Stimulated activated CD4-positive, alpha-beta T cell treated with anti-CD3 and anti-CD28 coated beads, Interleukin-15, amount 100 ng/mL, for 48 hours (primary cell): ENCODE measurements at places on chromosomes 5 and 9.

DNA sequence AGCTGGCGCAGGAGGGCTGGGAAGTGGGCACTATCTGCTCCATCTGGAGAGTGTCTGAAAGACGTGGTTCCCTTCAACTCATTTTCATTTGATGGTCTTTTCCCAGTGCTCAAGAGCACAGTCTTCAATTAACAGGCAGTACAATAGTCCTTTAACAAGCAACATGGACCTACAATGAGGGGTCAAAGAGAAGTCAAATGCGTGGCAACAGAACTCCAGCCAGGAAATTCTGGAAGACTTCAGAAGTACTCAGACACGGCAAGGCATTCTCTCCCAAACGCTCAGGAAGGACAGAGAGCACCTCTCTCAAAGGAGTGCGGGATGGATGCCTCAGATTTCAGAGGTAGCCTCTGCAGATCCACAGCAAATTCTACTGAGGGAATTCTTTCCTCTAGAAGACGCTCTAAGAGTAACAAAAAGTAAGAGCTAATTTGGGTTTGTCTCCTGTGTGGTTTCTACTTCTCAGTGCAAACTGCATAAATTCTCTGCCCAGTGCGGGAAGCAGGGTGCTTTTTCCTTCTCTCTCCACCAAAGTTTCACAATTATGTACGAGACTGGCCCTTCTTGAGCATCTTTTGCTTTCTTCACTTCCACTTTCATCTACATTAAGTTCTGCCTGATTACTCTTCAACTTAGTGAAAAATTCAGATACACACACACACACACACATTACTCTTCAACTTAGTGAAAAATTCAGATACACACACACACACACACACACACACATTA is 56.4 kb downstream of the LHFPL2 start:
- no peak for DNase-seq

GRCh38 chr5:54556141-54556540 is 38.6 kb downstream of the SNX18 start:
- no peak for DNase-seq

DNA sequence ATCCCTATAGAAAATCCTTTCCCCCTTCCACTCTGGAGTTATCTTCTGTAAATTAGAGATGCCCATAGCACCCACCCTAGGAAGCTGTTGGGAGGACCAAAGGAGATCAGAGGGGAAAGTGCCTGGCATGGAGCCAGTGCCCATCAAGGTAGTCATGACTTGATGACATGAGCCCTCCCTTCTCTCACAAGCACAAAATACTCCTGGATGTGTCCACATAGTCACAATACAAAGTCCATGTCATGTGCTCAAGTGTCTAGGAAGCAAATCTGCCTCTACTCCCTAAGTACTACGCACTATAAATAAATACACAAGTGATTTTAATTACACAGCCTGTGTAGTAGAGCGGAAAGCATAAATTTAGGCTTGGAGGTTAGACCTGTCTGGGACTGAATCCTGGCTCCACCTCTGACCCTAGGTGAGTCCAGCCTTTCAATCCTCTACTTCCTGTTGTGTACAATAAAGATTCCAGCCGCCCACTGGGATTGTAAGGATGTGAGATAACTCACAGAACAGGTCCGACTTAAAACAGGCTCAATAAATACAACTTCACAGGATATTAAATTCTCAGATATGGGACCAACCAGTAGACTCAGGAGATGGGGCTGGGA is 30.6 kb downstream of the TTC39B start:
- no peak for DNase-seq

DNA sequence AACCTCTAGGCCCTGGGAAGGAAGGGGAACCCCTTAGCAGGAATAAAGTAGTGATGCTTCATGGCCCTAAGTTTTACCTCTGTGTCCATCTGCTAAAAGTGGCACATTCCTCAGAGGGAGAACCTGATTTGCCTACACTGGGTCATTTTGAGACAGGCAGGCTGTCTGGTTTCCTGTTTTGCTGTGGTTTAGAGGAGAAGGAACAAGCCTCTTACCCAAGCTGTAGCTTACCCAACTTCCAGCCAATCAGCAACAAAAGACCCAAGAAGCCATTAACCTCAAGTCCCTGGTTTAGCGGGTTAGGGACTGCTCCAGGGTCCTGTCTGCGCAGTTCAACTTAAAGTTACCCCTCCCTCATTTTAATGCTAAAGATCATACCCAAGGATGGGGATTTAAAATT is 411.0 kb downstream of the MAT2B start:
- DNase-seq = no peak

- DNase-seq = no peak
Measured at GRCh38 chr9:133160742-133161546, 2.8 kb downstream of the GBGT1 start.

GRCh38 chr5:133376986-133377385 is 235.4 kb downstream of the FSTL4 start:
- no peak for DNase-seq

GRCh38 chr9:90365666-90366065 is 277.0 kb downstream of the DIRAS2 start:
- DNase-seq = no peak

GRCh38 chr5:80216096-80216495 is 39.8 kb downstream of the SERINC5 start:
- DNase-seq = no peak

- DNase-seq = no peak
Measured at GRCh38 chr5:88555674-88556073, 287.0 kb upstream of the TMEM161B start.

GRCh38 chr9:124593200-124593599 is 86.0 kb upstream of the NR5A1 start:
- no peak for DNase-seq

GRCh38 chr9:71839668-71840067 is 71.3 kb downstream of the ABHD17B start:
- DNase-seq = no peak

GRCh38 chr5:154513669-154514084 is 35.6 kb upstream of the HAND1 start:
- DNase-seq = no peak

GRCh38 chr5:138542180-138542955 is 668 bp downstream of the ETF1 start:
- no peak for DNase-seq

- no peak for DNase-seq
Measured at GRCh38 chr5:167460449-167461020, 830.9 kb upstream of the WWC1 start.

- no peak for DNase-seq
Measured at GRCh38 chr5:146940295-146940694, 61.7 kb upstream of the PPP2R2B start.

GRCh38 chr5:171478946-171479775 is 59.7 kb downstream of the FGF18 start:
- no peak for DNase-seq

- DNase-seq = no peak
Measured at GRCh38 chr9:77605449-77606220, 42.5 kb downstream of the GNA14 start.

DNA sequence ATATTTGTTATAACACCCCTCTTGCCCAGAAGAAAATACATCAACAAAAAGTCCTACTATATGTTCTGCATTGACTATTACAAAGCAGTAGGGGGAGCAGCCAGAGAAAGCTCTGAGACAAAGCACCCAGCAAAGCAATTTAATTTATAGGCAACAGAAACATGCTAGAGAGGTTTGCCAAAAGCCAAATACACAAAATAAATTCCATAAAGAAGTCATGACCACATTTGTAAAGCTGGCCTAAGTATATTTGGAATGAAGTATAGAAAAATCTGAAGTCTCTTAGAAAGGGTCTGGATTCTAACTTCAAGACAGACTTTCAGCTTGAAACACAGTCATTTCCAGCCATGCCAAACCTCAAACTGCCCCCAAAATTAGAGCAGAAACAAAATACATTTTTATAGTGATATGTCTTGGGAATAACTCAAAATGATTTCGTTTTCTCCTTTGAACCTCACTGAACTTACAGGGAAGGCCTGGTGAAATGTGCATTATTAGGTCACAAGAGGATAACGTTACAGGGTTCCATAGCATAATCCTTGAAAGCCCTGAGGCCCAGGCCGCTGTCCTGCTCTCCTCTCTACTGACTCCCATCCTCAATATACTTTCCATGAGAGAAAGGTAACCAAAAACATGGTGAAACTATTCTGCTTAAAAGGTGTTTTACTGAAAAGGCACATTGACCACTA is 451.8 kb downstream of the RAB3C start:
- DNase-seq = no peak
